Tibial artery (tissue), 4 donors: ENCODE measurements at places on chromosomes 16 and 17.

- peak; percentile 57 for DNase-seq
Measured at GRCh38 chr17:50834429-50835300, 721 bp upstream of the WFIKKN2 start.

GRCh38 chr17:44355642-44356099 lies 8.0 kb downstream of the FAM171A2 start:
- DNase-seq: no peak

GRCh38 chr16:23534868-23535860 lies 22.0 kb downstream of the EARS2 start:
- no peak for DNase-seq

DNA sequence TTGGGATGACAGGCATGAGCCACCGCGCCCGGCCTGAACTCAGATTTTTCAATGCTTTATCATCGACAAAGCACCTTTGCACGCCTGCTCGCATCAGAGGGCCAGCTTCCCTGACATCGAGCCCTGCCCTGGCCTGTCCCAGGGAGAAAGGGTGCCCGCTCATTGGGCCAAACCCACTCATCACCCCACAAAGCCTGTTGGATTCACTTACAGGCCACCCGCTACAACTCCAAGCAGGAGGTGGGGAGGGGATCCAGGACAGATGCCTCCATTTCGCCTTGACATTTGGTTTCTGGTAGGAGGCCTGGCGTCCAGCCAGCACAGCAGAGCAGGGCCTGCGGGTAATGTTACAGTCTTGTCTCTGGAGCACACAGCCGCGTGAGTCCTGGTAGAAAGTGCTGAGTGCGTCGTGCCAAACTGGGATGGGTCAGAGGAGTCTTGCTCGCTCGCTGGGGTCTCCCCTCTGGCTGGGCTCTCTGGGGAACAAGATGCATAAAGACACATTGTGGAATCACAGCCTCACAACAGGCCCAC lies 19.8 kb downstream of the SMTNL2 start:
- DNase-seq: no peak

- DNase-seq: no peak
Measured at GRCh38 chr16:64724339-64724738, 397.5 kb downstream of the CDH11 start.

DNA sequence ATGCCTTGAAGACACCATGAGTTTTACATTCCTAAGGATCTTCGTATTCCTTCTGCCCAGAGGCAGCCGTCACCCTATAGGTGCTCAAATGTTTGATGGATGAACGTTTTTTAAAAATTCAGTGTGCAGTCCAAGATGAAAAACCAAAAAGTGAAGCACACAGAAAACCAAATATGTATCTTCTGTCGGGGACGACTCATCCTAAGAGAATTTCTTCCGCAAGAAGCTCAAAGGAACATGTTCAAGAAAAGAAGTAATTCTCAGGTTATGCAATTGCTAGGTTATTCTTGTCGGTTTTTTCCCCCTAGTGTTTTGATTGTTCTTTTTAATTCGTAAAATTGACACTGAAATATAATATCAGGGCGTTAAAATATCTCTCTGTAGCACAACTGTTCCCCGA lies 1.4 kb downstream of the CENPV start:
- no peak for DNase-seq

DNA sequence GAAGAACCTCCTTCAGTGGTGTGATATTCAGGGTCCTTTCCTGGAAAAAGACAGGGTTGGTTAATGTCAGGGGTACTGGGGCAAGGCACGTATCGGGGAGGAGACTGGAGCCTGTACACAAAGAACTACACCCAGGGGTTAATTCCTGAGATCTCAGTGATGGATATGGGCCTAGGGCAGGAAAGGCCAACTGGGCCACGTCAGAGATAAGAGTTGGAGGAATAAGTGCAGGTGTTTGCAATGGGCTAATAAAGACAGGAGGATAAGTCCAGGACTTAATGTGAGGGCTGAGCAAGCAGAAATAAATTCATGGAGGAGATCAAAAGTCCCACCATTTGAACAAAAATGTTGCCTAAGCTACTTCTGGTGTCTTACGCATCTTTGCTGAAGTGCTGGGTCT lies 10.4 kb upstream of the HERPUD1 start:
- no peak for DNase-seq

- DNase-seq: no peak
Measured at GRCh38 chr17:40793832-40794231, 5.9 kb downstream of the KRT28 start.

DNA sequence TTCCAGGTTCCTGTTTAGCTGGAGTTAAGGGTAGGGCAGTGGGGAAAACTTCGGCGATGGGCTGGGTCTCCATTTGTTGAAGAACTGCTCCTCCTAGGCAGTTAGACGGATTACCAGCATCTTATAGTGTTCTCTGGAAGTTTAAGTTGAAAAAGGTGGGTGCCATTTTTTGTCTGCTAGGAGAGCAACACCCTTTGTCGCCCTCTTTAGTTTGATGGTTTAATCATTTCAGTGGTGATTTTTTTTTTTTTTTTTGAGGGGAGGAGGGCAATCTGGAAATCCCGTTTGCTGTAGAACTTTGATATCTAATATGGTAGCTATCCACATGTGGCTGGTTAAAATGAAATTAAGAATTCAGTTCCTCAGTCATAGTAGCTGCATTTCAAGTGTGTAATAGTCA lies 4.1 kb downstream of the UBFD1 start:
- no peak for DNase-seq

DNA sequence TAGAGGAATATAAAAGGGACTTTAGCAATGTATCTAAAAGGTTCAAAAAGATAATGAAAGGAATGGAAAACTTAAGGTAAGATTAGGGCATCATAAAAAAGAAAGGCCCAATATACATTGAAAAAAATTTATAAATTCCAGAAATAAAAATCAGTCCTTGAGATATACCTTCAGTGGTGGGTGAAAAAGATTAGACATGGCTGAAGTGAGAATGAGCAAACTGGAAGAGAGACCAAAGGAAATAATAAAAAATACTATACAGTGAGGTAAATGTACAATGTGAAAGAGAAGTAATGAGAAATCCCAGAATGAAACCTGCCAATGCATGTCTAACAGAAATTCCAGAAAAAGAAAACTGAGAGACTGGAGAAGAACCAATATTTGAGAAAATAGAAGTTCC lies 42.9 kb upstream of the PMFBP1 start:
- no peak for DNase-seq

GRCh38 chr17:50672831-50673551 lies 34.7 kb downstream of the ANKRD40 start:
- peak; percentile 70 for DNase-seq

DNA sequence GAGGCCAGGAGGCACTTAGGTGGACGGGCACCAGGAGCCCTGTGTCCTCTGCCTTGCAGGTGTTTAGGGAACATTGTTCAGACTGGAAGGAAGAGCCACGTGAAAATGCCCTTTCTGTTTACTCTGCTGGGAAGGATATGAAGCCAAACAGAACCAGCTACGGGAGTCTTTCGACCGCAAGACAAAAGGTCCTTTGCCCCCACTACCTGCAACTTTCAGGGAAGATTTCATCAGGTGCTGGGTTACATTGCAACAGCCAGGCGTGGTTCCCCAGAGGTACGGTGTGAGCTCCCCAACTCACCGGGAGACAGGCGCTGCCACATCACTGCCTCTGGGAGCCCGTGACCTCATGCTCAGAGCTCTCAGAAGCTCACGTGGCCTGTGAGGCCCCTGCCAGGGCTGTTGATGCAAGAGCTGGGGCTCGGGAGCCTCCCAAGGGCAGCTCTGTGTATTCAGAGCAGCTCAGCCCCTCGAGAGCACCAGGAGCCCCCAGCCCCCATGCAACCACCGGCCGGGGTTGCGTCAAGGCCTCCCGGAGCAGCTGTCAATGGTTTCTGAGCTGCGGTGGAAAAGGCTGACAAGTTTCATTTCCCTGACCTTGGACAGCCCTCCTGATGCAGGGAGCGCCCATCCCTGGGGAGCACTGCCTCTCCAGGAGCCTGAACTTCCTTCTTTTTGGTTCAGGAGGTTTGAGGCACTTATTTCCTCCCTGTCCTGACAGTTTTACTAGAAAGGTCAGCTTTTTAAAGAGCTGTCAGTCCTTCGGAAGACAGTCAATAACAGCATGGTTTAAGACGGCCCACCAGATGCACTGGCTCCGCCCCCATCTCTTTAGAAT lies 42.1 kb downstream of the TBC1D16 start:
- peak; percentile 72 for DNase-seq

DNA sequence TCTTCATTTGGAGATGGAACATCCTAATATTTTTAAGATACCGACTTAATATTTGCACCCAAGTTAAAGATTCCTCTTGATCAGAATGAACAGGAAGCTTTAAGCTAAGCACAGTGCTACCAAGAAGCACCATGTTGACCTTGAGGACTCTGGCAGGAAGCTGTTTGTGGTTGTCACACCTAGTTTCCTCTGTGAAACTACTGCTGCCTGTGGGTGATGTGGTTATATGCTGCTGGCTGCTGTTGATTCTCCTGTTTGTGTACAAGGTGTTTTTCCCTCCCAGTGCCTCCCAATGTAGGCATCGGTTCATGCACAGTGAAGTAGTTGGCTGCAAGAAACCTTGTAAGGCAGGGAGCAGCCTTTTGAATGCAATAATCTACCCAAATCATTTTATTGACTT lies 23.4 kb downstream of the RBL2 start:
- DNase-seq: no peak

DNA sequence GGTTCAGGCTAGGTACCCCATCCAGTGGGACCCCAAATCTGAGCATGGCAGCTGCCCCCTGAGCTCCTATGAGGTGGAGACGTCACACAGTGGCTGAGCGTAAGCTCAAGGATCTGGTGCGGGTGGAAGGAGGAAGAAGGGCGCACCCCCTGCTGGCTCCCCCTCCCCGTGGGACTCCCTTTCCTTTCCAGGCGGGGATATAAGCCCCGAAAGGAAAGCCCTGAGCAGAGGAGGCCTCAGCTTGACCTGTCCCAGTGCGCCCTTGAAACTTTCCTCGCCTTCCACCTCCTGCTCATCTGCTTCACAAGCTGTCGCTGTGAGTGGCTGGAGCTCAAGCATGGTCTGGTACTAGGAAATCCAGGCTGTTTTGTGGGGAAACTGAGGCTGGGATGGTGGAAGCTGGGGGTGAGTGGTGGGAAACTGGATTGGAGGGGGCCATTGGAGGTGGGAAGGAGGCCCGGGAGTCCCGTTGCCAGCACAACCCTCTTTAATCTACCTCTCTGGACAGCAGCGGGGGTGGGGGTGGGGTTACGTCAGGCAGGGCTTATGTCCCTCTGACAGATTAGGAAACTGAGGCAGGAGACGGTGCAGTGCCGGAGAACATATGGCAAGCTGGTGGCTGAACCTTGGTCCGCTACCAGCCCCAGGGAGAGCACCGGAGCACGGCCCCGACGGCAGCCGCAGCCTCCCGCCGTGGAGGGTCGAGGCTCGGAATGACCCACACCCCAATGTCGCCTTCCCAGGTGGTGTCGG lies 92.3 kb upstream of the TMEM97 start:
- DNase-seq: no peak

DNA sequence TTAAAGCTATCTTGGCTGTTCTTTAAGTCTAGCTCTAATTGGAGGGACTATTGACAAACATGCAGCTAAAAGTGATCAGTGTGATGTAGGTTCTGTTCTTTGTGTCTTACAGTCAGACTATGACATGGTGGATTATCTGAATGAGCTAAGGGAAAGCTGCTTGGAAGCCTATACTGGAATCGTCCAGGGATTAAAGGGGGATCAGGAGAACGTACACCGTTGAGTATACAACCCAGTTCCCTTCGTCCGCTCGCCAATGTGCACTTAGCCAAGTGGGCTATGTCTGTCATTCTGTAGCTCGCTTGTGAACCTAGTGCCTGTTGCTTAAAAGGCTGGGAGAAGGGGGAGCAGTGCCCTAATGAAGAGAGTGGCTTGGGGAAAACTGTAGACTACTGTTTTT lies 15.8 kb upstream of the TBKBP1 start:
- no peak for DNase-seq

- no peak for DNase-seq
Measured at GRCh38 chr16:24955975-24956731, 59.0 kb downstream of the ARHGAP17 start.

DNA sequence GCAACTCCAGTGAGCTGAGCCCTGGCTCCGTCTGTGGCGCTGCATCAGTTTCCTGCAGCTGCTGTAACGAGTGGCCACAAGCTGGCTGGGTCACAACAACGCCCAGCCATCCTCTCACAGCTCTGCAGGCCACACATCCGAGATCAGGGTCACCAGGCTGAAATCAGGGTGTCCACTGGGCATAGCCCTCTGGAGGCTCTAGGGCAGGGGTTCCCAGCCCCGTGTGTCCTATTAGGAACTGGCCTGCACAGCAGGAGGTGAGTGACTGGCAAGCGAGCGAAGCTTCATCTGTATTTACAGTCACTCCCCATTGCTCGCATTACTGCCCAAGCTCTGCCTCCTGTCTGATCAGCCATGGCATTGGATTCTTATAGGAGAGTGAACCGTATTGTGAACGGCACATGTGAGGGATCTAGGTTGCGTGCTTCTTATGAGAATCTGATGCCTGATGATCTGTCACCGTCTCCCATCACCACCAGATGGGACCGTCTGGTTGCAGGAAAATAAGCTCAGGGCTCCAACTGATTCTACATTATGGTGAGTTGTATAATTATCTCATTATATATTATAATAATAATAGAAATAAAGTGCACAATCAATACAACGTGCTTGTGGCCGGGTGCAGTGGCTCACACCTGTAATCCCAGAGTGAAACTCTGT lies 176.5 kb downstream of the SEC14L1 start:
- DNase-seq: peak; percentile 59

DNA sequence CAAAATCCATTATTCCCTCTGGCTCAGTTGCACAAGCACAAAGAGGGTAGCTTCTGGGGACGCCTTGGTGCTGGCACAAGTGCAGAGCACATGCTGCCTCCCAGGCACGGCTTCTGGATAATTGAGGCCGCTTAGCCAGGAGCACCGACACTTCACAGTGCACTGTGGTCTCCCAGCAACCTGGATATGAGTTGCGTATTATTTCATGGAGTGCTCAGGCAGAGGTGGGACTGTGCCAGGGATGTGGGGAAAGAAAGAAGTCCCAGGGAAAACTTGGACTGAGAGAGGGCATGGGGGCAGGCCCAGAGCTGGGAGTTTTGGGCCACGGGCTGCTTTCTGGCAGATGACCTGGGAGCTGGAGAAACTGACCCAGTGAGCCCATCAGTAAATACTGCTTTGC lies 37.5 kb downstream of the MPRIP start:
- peak; percentile 74 for DNase-seq
